ENCODE measurements at places on chromosomes 1 and 21.

DNA sequence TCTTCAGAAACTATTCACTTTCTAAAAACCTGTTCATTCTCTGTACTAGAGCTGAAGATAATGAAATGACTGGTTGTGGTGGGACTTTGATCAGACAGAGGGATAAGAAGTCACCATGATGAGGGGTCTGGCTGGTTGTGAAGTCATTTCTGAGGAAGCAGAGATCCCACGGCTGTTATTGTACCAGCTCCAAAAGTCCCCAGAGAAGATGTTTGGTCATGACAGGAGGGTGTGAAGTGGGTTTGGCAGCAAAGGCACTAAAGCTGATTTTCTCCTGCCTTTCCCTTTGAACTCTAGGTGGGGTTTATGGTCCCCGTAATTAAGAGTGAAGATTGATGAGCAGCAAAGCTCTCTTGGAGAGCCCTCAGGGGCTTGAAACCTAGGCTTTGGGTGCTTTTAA is 103.1 kb upstream of the CACHD1 start:
- no peak for DNase-seq

DNA sequence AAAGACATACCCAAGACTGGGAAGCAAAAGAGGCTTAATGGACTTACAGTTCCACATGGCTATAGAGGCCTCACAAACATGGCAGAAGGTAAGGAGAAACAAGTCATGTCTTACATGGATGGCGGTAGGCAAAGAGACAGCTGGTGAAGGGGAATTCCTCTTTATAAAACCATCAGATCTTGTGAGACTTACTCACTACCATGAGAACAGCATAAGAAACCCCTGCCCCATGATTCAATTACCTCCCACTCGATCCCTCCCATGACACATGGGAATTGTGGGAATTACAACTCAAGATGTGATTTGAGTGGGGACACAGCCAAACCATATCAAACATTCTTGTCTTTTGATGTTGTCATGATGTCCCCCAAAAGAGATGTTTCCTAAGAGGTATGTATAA is 103.3 kb downstream of the DUSP10 start:
- DNase-seq: no peak

GRCh38 chr1:18932879-18933278 is 23.6 kb downstream of the IFFO2 start:
- DNase-seq: no peak

DNA sequence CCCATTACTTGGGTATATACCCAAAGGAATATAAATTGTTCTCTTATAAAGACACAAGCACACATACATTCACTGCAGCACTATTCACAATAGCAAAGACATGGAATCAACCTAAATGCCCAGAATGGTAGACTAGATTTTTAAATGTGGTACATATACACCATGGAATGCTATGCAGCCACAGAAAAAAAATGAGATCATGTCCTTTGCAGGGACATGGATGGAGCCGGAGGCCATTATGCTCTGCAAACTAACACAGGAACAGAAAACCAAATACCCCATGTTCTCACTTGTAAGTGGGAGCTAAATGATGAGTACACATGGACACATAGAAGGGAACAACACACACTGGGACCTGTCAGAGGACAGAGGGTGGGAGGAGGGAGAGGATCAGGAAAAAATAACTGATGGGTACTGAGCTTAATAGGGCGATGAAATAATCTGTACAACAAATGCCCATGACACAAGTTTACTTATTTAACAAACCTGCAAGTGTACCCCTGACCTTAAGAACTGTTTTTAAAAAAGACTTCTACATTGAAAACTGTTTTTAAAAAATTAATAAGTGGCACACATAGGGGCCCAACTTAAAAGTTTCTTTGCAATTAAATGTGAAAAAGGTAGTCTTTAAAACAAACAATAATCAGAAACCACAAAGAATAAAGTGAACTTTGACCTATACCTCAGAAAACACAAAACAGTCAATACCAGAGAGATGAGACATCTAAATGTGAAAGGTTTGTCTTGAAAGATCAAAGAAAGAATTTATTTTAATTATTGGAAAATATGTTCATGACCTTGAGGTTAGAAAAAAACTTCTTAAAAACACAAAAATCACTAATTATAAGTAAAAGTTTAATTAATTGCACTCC is 75.2 kb downstream of the CDC42BPA start:
- no peak for DNase-seq

DNA sequence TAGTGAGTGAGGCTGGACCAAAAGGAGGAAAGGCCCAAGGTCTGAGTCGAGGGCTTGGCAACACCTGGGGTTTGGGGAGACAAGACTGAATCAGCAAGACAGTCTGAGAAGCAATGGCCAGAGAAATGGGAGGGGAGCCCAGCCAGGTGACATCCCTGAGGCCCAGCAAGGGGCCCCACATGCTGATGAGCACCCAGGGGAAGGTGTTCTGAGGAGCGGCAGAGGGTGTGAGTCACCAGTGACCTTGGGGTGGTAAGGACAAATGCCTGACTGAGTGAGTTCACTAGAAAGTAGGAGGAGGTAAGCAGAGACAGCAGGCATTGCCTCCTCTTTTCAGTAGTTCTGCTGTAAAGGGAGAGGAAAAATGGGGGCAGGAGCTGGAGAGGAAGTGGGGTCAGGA is 192.4 kb upstream of the GALNT2 start:
- DNase-seq: no peak

- DNase-seq: no peak
Measured at GRCh38 chr1:53115403-53116306, 26.8 kb downstream of the SLC1A7 start.

- DNase-seq: no peak
Measured at GRCh38 chr21:33870768-33871167, 44.8 kb downstream of the ATP5PO start.

GRCh38 chr1:116808200-116808847 is 54.1 kb downstream of the CD2 start:
- DNase-seq: no peak

GRCh38 chr1:210616356-210616755 is 287.7 kb downstream of the HHAT start:
- DNase-seq: no peak

GRCh38 chr1:177206831-177207355 is 36.1 kb downstream of the BRINP2 start:
- DNase-seq: no peak

DNA sequence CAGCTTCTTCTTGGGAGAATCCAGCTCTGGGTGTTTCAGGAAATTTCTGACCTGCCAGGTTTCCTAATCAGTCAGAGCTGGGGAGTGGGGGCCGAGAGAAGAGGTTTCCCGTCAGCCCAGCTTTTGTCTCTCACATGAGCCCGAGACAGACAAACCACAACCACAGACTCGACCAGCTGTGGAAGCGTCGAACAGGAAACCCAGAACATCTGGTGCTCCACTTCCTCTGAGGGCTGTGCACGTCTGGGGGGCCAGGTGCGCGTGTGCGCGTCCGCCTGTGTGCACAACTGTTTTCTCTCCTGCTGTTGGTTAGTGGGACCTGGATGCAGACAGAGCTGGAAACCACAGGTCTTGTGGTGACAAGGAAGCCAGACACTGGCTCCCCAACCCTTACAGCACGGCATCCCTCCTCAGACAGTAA is 113.0 kb upstream of the SLC25A33 start:
- DNase-seq: peak; percentile 84

- DNase-seq: no peak
Measured at GRCh38 chr1:234683861-234684632, 74.1 kb upstream of the IRF2BP2 start.

DNA sequence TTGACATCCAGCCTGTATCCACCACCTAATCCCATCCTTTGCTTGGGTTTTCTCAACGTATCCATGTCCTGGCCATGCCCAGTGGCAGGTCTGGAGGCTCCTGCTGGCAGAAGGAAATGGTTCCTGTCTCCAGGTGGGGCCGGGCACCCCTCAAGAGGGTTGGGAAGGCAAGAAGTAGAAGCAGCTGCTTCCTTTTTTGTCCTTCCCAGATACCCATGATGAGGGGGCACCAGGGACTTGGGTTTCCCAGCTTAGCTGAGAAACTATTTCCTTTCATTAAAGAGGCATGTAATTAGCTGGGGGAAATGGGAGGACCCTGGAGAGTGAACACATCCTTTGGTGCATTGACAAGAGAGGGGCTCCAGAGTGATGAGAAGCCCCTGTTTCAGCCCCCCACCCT is 21.1 kb upstream of the SLC45A3 start:
- DNase-seq: no peak

DNA sequence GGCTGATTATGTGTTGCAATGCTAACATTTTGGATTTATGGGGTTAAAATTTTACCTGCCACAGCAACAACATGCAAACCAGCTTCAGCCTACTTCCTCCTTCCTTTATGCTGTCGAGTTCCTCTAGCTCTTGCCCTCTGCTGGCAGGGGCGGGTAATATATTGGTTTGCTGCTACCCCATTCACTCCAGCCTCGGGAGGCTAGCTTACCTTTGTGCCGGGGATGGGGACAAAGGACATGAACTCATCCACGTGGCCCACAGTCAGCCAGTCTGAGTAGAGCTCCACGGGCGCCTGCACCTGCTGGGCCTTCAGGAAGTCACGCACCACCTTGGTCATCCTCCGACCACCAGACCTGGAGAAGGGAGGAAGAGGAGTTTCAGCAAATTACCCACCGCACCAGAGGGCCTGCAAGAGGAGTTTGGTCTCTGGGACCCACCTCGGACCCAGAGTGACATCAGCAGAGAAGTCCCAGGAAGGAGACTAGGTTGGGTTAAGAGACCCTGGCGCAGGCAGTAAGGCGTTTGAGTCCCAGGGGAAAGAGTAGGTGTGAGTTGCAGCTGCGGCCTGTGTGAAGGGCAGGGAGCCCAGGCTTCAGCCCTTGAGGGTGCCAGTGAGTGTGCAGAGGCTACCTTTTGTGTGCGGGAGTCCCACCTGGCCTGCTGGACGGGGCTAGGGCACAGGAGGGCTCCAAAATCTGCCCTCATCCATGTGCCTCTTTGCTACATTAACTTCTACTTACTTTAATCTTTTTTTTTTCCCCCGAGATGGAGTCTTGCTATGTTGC is 21.8 kb upstream of the SDHB start:
- DNase-seq: no peak

DNA sequence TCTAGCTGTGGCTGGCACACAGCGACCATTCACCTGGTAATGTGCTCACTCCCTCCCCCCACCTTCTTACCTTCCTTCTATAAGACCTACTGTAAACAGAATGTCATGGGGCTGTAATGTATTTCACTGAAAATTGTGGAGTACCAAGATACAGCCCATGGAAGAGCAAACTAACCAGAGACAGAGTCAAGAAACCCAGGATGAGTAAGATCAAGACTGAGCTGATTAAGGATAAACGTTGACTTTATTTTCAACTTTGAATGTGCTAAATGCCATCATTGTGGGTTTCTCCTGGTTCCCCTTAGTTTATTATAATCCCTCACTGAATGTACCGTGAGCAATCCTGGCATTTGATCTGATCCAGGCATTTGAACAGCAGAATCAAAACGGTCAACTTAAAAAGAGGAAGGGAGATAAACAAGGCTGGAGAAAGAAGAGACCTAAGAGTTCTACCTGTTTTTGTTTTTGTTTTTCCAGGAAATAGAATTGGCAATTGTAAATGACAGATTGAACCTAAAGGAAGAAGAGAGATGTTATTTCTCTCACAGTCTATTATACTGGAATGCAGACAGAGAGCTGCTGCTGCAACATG is 16.1 kb upstream of the ATP1B1 start:
- no peak for DNase-seq

DNA sequence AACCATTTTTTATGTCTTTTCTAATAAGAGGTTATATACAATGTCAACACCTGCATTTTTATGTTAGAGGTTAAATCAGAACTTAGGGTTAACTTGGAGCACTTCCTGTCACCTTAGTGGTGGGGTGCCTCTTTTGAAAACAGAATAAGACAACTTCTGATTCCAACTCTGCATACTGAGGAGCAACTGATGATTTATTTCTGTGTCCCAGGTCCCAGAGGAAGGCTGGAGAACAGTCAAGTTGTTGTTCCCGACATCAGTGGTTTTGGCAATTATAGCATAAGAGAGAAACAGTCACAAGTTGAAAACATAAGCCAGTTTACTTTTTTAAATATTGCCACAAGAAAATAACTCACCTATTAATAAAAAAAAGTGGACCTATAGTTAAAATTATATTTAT is 871.0 kb upstream of the ADAMTS5 start:
- no peak for DNase-seq

DNA sequence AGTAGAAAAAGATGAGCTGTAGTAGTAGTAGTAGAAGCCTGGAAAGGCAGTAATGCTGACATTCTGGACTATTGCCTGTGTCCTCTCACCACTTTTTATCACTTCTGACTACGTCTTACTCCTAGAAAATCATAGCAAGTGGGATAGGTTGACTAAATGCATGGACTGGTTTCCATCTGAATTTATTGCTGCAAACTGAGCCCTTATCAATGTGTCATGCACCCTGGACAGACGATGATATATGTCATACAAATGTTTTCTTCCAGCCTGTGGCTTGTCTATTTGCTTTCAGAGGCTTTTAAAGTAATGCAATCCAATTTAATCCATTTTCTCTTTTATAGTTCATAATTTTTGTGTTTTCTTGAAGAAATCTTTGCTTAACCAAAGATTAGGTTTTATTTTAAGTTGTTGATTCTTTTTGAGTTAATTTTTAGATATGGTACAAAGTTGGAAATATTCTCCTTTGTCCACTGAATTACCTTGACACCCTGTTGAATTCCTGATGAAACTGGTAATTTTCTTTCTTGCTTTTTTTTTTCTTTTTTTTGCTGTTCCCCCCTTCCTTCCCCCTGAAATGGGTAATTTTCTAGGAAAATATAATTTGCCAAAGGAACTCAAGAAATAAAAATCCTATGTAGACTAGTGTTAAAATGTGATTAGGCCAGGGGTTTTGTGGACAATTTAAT is 47.1 kb downstream of the PHACTR4 start:
- no peak for DNase-seq

- no peak for DNase-seq
Measured at GRCh38 chr1:227059076-227059475, 119.0 kb downstream of the COQ8A start.

DNA sequence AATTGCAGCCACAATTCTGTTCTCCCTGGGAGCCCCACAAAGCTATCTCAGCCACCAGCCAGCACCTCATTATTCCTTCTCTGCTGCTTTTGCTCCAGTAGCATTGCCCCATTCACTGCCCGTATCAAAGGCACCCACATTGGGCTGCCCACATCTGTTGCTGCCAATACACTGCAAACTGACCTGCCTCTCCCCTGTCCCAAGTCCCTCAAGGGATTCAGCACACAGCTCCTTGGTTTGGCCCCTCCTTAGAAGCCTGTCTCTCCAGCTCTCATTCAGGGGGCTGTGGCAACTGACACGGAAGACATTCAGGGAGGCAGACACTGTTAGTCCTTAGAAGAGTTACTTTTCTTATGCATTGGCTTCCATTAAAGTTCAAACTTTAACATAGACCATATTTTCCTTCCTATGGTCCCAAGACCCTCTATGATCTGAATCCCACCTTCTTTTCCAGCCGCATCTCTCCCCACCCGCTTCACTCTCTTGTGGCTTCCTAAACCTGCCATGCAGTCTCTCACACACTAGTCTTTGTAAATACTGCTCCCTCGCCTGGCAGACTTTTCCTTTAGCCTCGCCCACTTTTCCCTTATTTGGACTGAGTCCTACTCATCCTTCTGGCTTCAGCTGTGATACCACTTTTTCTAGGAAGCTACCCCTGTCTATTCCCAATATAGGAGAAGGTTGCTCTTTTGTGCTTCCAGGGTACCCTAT is 19.3 kb upstream of the KLHDC8A start:
- DNase-seq: no peak

All from stimulated activated naive B cell treated with anti-CD40 and anti-IgM and Interleukin-4, amounts not matched to agents 10 μg/mL and 1 μg/mL and 100 μg/mL, for 72 hours (primary cell).